ENCODE measurements at places on chromosomes 5 and 9.

DNA sequence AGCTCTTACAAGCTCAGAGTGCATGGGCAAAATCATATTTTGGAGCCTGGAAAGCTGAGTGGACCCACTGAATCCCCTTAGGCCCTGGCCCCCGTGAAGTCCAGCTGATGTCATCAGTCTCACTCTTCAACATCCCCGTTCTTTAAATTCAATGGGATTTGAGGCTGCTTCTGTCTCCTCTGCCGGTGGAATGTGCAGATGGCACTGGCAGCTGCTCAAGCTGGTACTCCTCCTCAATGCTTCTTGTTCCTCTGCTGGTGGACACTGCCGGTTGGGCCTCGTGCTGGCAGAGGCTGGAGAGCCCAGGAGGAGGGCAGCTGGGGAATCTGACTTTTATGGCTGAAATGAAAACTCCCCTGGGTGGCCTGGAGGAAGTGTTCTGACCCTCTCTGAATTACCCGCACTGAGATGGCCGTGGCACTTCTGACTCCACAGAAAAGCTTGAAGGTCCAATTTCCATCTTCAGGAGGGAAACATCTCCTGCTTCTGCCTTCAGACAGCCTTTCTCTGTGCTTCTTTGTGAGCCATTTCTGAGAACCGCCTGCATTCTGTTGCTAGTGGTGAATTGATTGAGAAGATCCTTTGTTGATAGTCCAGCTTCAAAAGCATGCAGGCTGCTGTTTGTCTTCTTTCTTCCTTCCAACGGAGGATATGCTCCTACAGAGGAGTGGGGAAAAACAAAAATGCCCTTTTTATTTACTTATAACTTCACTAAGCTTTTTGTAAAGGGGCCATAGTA lies 298.9 kb downstream of the TMEM38B start:
- DNase-seq, result no peak

- no peak for DNase-seq
These were observed 27.7 kb downstream of the YIPF5 start for GRCh38 chr5:144142824-144143162.

GRCh38 chr5:65252977-65253376 lies 228.7 kb downstream of the ADAMTS6 start:
- no peak for DNase-seq

- DNase-seq, result no peak
These were observed 332.9 kb downstream of the CWC27 start for GRCh38 chr5:65101632-65102100.

- DNase-seq, result no peak
These were observed 115.5 kb downstream of the MED10 start for GRCh38 chr5:6262651-6263363.

GRCh38 chr5:82151204-82151603 lies 127.0 kb downstream of the RPS23 start:
- DNase-seq, result no peak
